Activated CD8-positive, alpha-beta memory T cell treated with anti-CD3 and anti-CD28 coated beads, Interleukin-2, amount 50 U/mL, for 48 hours (primary cell): ENCODE measurements at places on chromosomes 4 and X.

GRCh38 chr4:41178372-41179370 lies 35.7 kb downstream of the APBB2 start:
- DNase-seq = no peak

DNA sequence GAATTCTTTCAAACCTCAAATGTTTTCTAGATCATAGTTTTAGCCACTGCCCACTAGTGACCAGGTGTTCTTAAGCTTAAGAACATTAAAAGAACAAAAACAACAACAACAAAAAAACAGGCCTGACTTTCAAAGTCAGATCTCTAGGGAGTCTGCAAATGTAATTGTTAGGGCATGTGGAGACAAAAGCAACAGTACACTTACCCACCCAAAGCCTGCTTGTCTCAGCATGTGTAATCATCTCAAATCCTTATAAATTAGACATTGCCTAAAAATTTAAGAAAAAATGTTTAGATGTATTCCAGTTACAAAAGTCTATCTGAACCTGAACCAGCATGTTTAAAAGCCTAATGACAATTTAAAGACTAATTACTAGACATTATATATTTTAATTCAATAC lies 79.9 kb downstream of the SLC7A11 start:
- no peak for DNase-seq

DNA sequence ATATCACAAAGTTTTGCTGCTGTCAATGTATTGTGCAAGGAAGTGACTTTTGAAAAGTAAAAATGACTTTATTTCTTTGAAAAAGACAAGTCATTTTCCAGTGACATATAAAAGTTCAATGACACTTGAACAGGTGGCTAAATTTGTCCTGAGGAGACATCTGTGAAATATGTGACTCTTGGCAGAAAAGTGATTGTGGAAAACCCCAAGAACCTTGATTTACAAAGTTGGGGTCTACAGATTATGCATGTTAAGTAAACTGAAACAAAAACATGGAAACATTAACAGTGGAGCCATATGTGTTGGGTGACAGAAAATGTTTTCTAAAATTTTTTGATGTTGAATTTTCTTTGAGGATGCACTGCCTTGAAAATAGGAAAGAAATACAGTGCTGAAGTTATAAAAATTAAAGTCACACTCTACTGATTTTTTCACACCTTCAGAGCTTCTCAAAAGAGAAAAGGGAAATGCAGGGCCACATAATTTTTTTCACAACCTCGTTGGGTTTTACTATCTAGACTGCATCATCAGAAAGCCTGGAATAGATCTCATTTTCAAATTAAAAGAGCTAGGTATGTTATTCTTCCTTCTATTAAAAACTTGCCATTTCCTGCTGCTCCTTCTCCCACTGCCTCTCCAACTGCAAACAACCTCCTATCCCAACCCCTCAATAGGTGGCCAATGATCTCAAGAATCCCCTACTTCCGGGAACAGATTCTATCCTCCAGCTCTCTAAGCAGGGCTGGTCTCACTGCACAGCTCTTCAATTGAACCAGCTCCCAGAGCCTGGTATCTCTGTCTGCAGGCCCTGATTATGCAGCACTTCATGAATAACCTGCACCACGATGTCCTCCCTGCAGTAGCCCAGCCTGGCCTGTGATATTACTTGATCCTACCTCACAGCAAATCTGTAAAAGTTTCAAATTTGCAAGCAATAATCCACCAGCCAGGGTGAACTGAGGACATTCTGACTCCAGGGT lies 570.8 kb upstream of the CPEB2 start:
- no peak for DNase-seq

DNA sequence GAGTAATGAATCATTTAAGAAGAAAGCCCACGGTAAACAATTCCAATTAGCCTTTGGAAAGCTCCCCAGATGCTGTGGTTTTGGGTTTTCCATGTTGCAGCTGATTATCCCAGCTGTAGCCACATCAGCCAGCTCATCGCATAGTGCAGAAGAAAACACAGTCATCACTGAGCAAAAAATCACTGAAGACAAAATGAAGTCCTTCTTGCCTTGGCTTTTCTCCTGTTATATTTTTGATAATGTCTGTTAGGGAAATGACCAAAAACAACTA lies 193.0 kb upstream of the C1QTNF7 start:
- DNase-seq = no peak

DNA sequence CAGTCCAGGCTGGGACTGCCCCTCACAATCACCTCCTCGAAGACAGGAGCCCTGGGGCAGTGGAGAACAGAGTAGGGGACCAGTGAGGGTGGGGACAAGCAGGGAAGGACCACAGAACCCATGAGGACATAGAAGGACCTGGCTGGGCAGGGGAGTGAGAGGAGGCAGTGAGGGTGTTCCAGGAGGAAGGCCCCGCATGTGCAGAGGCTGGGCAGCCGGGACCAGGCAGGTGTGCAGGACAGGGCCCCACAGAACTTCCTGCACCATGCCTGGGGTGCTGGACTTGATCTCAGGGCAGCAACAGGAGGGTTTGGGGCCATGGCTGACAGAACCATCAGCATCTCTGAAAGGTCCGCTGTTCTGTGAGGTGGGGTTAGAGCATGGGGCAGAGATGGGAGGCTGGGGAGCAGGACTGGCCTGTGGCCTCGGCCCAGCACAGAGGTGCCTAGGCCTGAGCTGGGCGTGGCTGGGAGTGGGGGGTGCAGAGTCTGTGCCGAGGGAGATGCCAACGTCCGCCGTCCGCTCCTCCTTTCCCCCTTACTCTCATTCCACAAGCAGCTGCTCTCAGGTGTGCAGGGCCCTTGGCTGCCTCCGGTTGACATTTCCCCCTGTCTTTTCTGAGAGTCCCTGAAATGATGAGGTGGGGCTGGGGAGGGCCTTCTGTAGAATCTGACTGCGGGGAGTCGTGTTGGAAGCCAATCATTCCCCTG lies 40.8 kb downstream of the EVC start:
- DNase-seq = no peak

- DNase-seq = no peak
Observed at GRCh38 chrX:26208012-26208411, 8.0 kb upstream of the MAGEB5 start.
